CD4-positive, alpha-beta T cell treated with Interleukin-10 for 1 hour (primary cell): ENCODE measurements at places on chromosomes 16 and 17.

DNA sequence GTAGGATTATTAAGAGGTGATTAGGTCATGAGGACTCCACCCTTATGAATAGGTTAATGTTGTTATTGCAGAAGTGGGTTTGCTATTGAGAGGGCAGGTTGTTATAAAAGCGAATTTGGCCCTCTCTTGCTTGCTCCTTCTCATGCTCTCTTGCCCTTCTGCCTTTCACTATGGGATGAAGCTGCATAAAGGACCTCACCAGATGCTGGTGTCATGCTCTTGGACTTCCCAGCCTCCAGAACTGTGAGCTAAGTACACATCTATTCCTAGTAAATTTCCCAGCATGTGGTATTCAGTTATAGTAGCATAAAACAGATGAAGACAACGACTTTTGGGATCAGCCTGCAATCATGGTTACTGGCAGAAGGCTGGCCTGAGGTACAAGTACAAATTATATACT, 41.4 kb upstream of the FBXO47 start:
- DNase-seq = no peak

GRCh38 chr16:79137426-79137939, 463.1 kb downstream of the MAF start:
- no peak for DNase-seq

GRCh38 chr17:29885031-29885640, 44.9 kb downstream of the SSH2 start:
- no peak for DNase-seq

- DNase-seq = no peak
Measured at GRCh38 chr16:87851601-87852000, 17.7 kb downstream of the SLC7A5 start.

- peak; percentile 62 for DNase-seq
Measured at GRCh38 chr17:7307686-7308624, 527 bp downstream of the EIF5A start.

GRCh38 chr16:65661558-65661957, 539.7 kb upstream of the CDH11 start:
- no peak for DNase-seq

DNA sequence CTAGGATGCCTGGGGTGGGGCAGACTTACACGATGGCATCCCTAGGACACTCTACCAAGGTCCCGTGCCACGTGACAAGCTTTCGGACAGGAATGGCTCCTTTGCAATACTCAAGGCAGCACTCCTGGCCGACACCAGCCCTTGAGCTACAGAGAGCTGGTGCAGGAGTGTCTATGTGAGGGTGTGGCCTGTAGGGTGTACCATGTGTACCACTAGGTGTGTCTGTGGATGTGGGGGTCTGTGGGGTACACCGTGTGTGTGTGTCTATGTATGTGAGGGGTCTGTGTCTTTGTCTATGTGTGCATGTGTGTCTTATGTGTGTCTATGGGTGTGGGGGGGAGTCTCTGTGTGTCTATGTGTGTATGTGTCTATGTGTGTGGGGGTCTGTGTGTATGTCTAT, 1.9 kb upstream of the TLE7 start:
- no peak for DNase-seq

GRCh38 chr17:67016039-67016762, 28.2 kb upstream of the CACNG1 start:
- no peak for DNase-seq

- DNase-seq = no peak
Measured at GRCh38 chr17:34285286-34285792, at the start of gene CCL11. CCL11 (plus strand) TSS chr17:34285742; CDS start chr17:34285809, 67 bp downstream.

GRCh38 chr17:7897773-7898172, 9.2 kb downstream of the CHD3 start:
- peak; percentile 51 for DNase-seq

DNA sequence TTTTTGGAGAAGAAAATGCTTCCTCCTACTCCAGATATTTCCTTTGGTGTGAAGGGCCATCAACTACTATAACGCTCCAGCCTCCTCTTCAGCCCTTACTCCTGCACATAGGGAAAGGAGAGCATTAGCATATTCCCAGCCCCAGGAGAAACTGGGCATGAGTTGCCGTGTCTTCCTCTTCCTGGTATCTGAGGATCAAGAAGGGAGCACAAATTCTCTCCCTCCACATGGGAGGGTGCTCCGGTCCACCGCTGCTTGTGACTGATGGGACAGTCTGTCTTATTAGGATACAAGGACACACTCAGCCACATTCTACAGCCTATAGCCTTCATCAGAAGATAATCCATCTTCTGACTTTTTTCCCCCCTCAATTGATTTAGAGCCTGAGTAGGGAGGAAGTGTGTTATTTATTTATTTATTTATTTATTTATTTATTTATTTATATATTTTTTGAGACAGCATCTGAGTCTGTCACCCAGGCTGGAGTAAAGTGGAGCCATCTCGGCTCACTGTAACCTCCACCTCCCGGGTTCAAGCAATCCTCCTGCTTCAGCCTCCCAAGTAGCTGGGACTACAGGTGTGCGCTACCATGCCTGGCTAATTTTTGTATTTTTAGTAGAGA, 16.6 kb upstream of the CYB5B start:
- DNase-seq = no peak

DNA sequence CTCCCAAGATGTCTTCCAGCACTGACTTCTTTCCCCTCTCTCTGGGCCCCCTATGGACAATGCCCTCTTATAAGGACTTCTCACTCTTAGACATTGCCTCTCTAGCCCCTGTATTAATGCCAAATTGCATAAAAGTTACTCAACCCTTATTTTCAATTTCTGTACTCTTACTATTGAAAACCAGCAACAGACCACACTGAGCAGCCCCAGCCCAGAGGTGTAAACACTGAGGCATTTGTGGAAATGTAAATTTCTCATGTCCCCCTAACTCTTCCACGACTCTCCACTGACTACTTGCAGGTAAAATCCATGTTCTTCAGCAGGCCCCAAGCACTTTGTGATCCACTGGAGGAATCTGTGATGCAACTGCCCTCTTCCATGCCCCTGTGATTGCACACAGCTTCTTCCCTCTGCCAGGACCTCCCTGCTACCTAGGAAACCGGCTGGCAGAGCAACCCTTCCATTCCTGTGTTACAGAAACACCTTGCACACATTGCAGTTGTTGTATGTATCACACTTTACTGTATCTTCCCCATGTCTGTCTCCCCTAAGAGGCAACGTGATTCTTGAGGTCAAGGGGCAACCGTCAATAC, 4.4 kb downstream of the N4BP1 start:
- no peak for DNase-seq

- no peak for DNase-seq
Measured at GRCh38 chr16:2364638-2365210, 24.2 kb upstream of the ABCA3 start.

DNA sequence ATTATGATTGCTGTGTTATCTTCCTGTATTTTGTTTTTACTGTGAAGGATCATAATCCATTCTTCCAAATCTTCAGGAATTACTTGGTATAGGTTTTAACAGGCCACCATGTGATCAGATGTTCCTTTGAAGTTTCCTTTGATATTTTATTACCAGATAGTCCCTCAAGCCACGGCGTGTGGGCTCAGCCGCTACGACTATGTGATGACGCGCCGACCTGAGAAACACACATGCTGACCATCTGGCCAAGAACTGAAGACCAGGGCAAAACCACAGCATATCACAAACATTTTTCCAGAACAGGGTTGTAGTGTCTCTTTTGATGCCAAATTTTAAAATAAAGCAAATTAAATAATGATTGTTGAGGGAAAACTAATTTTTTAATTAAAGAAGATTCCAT, 47.3 kb downstream of the ZCCHC14 start:
- no peak for DNase-seq
